ENCODE measurements at places on chromosomes 11 and 22.
A peak's percentile ranks its signal among the peaks of the same experiment; 100 is the strongest.

GRCh38 chr11:5339771-5340322 is 3.5 kb downstream of the OR51B5 start:
- DNase-seq: no peak

DNA sequence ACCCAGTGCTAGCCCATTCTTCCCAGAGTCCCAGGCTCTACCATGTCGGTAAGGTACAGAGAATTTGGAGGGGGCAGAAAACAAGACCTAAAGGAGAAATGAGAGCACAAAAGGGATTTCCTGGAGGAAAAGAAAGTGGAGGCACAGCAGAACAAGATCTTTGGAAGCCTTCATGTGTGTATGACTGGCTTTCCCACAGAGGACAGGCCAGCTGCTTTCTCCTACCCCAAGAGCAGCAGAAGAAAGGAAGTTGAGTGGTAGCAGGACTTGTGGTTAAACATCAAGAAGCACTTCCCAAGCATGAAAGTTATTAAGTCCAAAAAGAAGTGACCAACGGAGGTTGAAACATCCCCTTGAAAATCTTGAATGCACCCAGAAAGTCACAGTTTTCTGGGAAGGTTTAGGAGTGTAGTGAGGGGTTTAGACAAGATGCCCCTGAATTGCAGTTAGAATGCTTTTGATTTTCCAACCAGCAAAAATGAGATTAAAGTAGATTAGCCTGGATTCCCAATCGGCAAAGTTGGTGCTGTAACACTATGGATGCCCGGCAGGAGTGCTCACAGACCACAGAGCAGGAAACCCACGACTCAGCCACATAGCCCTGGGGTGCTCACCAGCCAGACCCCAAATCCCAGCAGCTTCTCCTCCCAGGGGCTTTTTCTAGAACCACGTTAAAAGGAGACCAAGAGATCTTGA is 608 bp downstream of the TMPRSS13 start:
- no peak for DNase-seq

GRCh38 chr11:36044636-36045035 is 100.8 kb downstream of the LDLRAD3 start:
- no peak for DNase-seq

GRCh38 chr22:22997988-22998387 is 72.3 kb upstream of the GNAZ start:
- no peak for DNase-seq

GRCh38 chr11:121359591-121359990 is 67.0 kb downstream of the SC5D start:
- no peak for DNase-seq

DNA sequence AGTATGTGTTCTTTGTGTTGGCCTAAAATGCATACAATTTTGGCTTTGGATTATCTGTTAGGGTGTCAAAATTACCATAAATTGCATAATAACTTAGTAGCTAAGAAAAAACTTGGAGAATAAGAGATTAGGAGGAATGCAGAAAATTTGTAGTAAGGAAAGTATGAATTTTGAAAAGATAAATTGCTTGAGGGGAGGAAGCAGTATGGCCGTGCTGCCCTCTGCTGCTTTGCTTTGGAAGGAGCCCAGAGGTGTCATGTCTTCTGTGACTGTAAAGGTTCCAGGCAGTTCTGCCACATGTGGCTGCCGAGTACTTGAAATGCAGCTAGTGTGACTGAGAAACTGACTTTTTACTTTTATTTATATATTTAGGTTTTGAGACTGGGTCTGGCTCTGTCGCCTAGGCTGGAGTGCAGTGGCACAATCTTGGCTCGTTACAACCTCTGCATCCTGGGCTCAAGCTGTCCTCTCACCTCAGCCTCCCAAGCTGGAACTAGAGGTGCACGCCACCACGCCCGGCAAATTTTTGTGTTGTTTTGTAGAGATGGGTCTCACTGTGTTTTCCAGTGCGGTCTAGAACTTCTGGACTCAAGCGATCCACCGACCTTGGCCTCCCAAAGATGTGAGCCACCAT is 1.8 kb downstream of the ADSL start:
- peak; percentile 70 for DNase-seq

DNA sequence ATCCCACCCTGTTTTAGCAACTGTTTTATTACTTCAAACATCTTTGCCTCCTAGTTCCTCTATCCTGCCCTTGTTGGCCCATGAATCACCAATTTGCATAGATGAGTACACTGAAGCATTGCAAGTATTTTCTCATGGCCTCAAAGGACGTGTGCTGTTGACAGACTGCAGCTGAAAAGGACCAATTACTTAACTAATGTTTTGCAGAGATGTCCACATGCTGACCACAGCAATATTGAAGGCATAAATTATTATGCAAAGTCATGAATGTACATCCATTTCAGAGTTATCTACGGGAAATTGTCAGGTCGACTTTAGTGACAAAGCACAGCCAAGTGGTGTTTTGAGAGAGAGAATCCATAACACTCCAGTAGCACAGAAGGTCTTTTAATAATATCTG is 64.8 kb downstream of the CADM1 start:
- no peak for DNase-seq

DNA sequence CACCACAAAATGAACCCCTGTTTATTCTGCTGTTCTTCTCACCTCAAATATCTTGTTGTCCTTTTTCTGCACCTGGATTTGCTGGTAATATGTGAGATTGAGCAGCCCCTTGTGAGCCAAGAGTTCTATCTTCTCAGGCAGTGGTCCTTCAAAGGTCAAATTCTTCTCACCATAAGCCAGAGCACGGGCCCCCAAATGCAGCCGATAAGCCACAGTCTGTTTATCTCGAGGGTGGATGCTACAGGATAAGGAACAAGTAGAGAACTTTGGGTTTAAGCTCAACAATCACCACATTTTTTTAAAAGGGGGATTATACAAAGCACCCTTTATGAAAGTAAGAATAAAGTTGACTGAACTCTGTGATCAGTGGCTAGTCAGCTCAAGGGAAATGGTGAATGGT is 15.8 kb downstream of the TBRG1 start:
- no peak for DNase-seq

DNA sequence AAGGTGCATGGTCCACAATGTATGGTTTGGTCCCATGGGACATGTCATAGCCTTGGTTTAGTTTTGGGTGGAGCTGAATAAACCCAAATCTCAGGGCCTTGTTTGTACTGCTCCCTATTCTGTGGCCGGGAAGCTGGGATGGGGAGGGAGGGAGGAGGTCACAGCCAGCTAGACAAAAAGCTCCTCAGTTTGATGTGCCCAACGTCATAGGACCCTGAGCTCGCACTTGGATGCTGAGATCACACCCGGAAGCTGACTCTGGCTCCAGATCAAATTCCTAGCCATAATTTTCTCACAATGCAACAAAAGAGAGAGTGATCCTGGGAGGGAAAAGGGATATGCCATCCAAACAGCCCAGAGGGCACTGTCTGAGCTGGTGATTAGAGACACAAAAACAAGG is 1.5 kb downstream of the HSPB2 start:
- DNase-seq: no peak

DNA sequence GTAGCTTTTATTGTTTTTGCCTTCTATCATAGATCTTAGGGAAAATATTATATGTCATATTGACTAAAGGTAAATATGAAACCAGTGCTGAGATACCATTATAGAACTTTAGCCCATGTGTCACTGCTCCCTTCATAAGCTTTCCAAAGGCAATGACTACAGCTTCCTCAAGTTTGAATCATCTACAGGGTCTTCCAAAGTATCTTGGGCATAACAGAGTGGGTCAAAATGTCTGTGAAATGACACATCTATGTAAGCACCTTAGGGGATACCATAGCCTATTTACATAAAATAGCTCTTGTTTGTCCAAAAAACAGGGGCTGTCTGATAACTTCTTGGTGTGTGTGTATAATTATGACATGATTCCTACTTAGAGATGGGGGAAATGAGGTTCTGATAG is 52.5 kb downstream of the RELT start:
- DNase-seq: no peak

- no peak for DNase-seq
These were observed 53.1 kb downstream of the THAP12 start for GRCh38 chr11:76327756-76328388.

DNA sequence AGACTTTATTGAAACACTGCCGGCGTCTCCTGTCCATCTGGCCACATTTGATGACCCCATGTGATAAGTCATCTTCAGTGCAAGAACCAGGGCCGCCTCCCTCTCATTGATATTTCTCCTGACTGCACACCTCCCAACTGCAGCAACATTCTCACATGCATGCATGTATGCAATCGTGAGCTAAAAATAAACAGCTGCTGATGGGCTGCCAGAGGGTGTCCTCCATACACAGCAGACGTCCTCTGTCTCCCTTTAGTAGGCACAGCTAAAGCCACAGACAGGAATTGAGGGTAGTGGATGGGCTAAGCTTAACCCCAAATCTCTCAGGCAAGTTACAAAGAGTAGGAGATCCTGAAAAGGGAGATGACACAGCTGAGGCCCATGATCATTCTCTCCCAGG is 106.7 kb upstream of the HSD17B12 start:
- no peak for DNase-seq

DNA sequence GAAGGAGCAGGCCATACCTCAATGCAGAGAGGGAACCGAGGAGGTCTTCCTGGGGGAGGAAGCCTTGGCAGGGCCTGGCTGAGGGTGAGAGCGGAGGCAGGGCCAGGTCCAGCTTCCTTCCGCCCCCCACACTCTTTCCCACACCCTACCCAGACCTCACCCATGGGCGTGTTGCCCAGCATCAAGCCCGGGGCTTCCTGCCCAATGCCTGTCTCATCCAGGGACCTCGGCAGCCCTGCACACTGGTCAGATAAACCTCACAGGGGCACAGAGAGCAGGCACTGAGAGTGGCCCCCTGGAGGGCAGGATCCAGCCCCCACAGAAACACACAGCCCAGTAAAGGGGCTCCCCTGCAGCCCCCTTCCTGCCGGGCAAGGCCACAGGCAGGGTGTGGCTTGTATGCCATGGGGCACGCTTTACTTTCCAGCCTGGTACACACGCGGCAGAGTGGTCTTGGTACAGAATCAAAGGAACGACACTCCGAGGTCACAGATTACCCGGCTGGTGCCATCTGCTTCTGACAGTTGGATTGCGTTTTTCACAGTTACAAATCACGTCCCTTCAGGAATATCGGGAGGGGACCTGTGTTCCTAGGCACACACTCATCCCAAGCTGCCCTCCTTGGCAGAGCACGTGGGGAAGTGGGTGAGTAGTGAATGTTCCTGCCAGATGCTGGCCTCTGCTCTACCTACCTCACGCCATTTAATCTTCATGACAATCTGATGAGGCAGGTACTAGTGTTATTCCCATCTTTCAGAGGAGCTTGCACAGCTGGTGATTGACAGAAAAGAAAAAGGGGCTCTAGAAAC is 20.0 kb upstream of the CD5 start:
- no peak for DNase-seq

- DNase-seq: no peak
These were observed 126.8 kb downstream of the PHF21B start for GRCh38 chr22:44883011-44883421.

GRCh38 chr11:31823644-31824331 is 12.7 kb upstream of the PAX6 start:
- DNase-seq: no peak

DNA sequence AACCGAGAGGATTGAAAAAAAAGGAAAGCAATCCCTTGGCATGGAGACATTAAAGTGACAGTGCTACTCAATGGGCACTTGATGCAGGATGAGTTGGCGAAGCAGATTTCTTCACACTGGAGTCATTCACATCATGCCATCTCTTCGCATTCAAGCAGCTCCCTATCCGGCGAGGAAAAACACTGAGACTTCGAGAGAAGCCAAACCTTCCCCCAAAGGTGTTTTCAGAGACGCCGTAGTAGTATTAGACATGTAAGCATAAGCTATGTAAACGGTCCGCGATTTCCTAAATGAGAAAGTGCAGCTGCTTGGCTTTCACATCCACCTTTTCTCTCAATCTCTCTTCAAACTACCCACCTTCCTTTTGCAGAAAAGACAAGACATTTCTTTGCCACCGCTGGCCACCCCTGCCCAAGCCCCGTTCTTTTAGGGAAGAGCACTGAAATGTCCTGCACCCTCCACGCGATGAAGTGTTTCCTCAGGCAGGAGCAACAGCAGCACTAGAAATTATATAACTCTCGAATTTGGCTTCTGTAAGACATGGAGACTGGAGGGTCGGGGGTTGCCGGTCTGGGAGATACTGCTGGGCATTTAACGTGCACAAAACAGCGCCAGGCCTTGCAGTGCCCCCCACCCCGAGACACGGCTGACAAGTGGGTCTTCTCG is at the start of gene DLG2:
Gene DLG2 (minus strand): TSS at position 13 of the 666 bp plus-strand sequence.
- no peak for DNase-seq
